ENCODE measurements at places on chromosomes 4 and X.
A peak's percentile ranks its signal among the peaks of the same experiment; 100 is the strongest.

- no peak for DNase-seq
These were observed 53.3 kb downstream of the FBXL5 start for GRCh38 chr4:15601862-15602261.

GRCh38 chr4:175418516-175418915, 393.5 kb downstream of the GPM6A start:
- no peak for DNase-seq

GRCh38 chr4:168771251-168771650, 238.8 kb downstream of the CBR4 start:
- DNase-seq = no peak

DNA sequence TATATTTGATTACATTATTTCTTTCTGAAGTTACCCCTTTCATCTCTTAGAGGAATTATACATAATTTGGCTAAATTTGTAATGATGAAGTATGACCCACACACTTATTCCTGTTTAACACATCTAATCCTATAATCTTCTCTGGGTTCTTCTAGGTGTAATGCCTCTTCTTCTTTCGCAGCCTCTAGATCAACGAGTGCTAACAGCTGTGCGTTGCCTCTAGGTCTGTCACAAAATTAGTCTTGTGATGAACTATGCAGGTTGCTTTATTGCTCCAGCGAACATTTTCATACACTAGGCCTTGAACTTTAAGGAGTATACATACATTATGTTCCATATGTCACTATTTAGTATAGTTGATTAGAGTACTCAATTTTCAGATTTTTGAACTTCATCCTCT, 89.9 kb downstream of the TTC29 start:
- DNase-seq = no peak

- DNase-seq = no peak
These were observed 809 bp upstream of the H2AZ1 start for GRCh38 chr4:99950913-99951254.

- no peak for DNase-seq
These were observed 349.6 kb upstream of the FTHL17 start for GRCh38 chrX:31421441-31421840.

- DNase-seq = no peak
These were observed 31.5 kb upstream of the HDAC8 start for GRCh38 chrX:72604112-72604511.

GRCh38 chr4:81351654-81352445, 119.9 kb downstream of the RASGEF1B start:
- DNase-seq = no peak

DNA sequence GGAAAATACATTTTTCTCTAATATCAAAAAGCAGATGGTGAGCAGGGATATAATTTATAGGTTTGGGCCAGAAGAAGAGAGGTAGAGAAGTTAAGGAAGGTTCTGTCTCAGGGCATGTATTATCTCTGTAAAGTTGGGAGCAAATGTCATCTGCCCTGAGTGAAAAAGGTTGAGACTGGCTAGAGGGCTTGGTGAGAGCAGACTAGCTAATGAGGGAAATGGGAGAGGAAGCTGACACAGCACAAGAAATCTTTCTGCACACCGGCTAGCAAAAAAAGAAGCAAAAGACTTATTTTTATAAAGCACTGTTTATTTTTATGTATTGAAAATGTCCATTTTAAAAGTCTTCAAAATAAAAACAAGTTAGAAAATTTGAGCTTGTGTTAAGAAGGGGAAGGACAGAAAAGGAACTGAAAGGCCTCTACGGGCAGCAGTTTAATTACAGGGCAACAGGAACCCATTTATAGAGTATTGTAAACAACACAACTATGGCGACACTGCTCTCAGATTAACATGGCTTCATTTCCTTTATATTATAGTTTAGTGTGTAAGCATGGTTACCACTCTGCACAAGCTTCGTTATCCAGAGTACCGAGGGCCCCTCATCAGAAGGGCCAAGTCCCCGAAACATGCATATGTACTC, 17.4 kb downstream of the CD40LG start:
- DNase-seq = no peak

- no peak for DNase-seq
These were observed 46.6 kb upstream of the SHISA3 start for GRCh38 chr4:42350611-42351182.

- no peak for DNase-seq
These were observed 222.2 kb downstream of the DCTD start for GRCh38 chr4:182695009-182695408.

- DNase-seq = peak; percentile 2
These were observed at the start of gene RPL39 for GRCh38 chrX:119791437-119792231. RPL39 (minus strand) TSS chrX:119791630; CDS start chrX:119791576, 54 bp downstream.

GRCh38 chrX:74521961-74522751, 92.3 kb downstream of the RLIM start:
- DNase-seq = no peak
